ENCODE measurements at places on chromosomes 11 and 22. TPM values are rescaled to one million over a fixed set of nuclear protein-coding genes. Genes with fewer than 3 reads are reported as not detected.
A peak's percentile ranks its signal among the peaks of the same experiment; 100 is the strongest.

Gene GRM5
- total RNA-seq = not detected

DNA sequence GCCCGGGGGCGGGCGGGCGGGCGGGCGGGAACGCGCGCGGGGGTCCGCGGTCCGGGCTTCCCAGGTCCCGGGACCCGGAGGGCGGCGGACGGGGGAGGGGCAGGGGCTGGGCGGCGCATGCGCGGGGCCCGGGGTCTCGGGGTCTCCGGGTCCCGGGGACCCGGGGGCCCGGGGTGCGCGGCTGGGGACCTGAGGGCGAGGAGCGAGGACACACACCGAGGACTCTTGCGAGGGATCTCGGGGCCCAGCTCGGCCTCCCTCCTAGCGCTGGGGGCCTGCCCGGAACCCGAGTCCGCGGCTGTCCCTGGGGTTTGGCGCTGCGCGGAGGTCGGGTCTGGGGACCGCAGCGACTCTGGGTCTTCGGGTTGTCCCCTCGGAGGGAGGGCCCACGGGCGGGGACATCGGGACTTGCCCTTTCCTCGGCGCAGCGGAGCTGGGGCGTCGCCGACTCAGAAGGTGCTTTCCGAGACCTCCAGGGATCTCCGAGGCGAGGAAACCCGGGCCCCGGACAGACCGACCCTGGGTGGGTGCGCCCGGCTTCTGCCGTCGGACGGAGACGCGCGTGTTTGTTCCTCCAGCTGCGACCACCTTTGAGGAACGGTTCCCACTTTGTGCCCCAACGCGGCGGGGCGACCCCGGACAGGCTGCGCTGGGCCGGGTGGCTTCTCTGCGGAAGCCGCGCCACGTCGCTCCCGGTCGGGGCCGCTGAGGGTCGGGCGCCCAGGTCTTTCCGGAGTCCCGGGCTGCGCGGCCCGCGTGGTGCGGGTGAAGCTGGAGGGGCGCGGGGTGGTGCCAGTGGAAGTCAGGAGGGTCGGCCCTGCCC, 540 bp downstream of the PPARA start:
- peak; percentile 47 for DNase-seq
- H3K4me1 ChIP-seq = peaks cover 12% of the 10 kb centered on the region
- peak overlapping the region; percentile 77 for H3K4me3 ChIP-seq
- H3K36me3 ChIP-seq = peaks cover 14% of the 10 kb centered on the region
- peaks cover 33% of the 10 kb centered on the region for H3K27me3 ChIP-seq
- no peak overlapping the region for H3K27ac ChIP-seq

DNA sequence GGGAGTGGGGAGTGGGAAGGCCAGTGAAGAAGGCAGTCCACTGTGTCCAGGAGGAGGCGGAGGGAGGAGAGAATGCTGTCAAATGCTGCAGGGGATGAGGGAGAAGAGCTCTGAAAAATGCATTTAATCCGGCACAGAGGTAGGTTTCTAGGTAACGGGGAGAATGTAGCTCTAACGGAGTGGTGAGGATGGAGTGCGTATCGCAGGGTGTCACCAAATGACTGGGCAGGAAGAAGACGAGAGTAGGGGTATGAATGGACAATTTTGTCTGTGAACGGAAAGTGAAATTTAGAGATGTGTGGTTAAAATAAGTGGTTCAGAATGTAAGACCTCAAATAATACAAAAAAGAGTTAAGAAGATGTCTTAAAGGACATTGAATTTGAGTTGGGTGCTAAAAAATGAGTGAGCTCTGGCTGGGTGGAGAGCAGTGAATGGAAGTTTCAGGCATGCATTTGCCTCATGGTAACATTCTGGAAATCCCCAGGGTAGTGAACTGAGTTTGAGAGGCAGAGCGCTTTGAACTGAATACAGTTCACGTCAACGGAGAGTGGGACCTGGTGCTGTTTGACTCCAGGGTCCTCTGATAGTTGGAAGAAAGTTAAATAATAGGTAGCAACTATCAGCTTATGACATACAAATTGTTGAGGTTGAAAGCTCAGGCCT, 81.3 kb upstream of the CADM1 start:
- H3K36me3 ChIP-seq = no peaks in the 10 kb centered on the region
- H3K27me3 ChIP-seq = no peaks in the 10 kb centered on the region
- DNase-seq = no peak

- no peaks in the 10 kb centered on the region for H3K4me1 ChIP-seq
- DNase-seq = no peak
- no peaks in the 10 kb centered on the region for H3K36me3 ChIP-seq
Measured at GRCh38 chr22:20174785-20175596, 24.1 kb upstream of the CCDC188 start.

GRCh38 chr11:99368583-99368982, 347.8 kb downstream of the CNTN5 start:
- no peak overlapping the region for H3K4me3 ChIP-seq
- H3K4me1 ChIP-seq = no peaks in the 10 kb centered on the region
- no peak for DNase-seq
- no peaks in the 10 kb centered on the region for H3K27me3 ChIP-seq
- no peak overlapping the region for H3K27ac ChIP-seq

Data from activated T-helper 2 cell treated with anti-CD3 and anti-CD28 coated beads, Interferon-gamma antibody, Interleukin-2, Interleukin-4, amounts not matched to agents 10 μg/mL and 5 μg/mL and 100 μg/mL, durations not matched to agents 14 hours and 24 hours and 36 hours (primary cell).